Mucosa of gallbladder (tissue), 1 donor: ENCODE measurements at places on chromosomes 13 and 19.
A peak's percentile ranks its signal among the peaks of the same experiment; 100 is the strongest.

- DNase-seq: no peak
These were observed 104.5 kb upstream of the SOX1 start for GRCh38 chr13:111962431-111962891.

GRCh38 chr13:112351825-112352224, 24.3 kb upstream of the SPACA7 start:
- DNase-seq: no peak

GRCh38 chr19:7267792-7268704, 26.2 kb downstream of the INSR start:
- DNase-seq: no peak

GRCh38 chr13:76803831-76804230, 82.4 kb downstream of the KCTD12 start:
- DNase-seq: no peak

DNA sequence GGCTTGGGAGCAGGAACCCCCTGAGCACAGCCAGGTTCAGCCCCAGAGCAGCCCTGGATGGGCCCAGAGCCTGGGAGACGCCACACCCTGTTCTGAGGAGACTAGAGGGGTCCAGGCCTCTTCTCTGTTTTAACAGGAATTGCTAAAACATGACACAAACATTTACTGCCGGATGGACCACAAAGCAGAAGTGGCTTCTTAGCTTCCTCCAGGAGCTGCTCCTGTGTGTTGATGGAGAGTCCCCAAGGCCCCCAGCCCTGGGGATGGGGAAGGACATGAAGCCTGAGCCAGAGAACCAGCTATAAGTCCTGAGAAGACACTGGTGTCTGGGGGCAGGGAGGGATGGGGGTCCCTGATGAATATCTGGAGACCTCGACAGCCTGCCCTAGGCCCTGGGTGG, 14.6 kb downstream of the CEACAM3 start:
- no peak for DNase-seq

DNA sequence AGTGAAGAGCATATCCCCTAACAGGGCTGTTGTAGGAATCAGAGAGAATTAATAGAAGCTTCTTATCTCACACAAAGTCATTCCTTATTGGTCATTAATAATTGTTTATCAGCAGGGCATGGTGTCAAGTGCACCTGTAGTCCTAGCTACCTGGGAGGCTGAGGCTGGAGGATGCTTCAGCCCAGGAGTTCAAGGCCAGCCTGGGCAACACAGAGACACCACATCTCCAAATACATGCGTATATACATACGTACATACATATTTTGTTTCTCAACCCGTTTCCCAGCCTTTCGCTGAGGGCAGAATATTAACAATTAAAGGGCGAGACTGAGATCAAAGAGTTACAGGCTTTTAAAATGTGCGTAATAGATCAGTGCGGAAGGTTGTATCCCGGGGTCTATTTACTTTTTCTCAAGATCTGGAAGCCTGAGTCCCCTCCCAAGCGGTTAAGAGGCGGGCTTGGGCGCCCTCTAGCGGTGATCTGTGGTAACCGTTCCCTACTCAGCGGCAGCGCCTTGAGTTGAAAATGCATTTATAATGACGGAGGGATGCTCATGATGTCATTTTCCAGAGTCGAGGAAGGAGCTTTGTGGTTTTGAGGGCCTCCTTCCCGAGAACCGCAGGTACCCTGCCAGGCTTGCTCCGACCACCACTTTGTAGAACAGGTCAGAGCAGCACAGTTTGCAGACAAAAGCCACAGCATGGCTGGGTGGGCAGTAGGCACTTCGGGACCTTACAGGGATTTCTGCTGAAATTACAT, 169.6 kb upstream of the GPR12 start:
- peak; percentile 50 for DNase-seq

DNA sequence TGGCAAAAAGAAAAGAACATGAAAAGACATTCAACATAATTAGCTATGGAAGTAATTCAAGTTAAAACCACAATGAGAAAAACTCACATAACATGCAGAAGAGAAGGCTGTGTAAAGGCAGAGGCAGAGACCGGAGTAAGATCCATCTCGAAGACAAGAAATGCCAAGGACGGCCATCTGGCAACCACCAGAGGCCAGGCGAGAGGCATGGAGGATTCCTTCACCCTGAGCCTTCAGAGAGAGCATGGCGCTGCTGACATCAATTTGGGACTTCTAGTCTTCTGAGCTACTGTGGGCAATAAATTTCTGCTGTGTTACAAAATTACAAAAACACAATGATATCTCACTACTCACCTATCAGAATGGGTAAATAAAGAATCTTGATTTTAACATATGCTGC, 381.0 kb downstream of the TSHZ3 start:
- DNase-seq: no peak

DNA sequence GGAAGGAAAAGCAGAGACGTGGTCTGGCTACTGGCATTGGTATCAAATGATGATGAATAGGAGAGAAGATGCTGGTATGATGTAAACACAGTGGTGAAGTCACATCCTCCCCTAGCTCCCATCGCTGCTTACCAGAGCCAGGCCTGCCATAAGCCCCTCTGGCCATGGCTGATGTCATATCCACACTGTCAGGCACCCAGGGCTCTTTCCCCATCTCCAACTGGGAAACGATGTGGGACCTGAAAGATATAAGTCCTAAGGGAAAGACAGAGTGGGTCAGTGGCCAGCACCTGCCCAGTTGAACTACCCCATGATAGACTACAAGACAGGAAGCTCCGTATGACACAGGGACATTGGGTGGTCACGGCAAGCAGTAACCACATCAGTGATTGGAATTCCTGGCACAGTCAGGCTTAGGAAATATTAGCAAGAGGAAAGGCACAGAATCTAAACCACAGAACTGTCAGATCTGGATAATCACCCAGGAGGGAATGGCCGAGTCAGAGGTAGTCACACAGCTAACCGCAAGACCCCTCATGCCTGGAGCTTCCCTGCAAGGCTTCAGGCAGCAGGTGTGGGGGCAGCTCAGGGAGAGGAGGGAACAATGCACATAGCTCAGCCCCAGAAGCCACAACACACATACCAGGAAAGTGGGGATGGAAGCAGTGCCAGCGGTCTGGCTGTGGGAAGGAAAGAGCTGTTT, 3.8 kb downstream of the ZNF792 start:
- DNase-seq: no peak

DNA sequence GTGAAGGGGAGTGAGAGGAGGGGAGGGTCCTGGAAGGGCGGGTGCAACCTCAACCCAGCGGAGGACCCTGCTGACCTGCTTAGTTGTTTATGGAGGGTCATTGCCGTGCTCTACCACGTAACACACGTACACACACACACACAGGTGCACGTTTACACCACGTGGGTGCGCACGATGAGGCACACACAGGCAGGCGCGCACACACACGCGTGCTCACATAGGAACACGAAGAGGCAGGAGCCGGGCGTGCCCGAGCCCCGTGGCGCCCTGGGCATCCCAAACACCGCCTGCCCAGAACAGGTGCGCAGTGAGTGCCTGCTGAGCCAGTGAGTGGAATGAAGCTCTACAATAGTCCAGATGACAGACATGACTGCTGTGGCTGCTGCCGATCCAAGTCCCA, 11.2 kb upstream of the MADCAM1 start:
- DNase-seq: no peak

GRCh38 chr13:21138561-21138960, 37.8 kb downstream of the SKA3 start:
- DNase-seq: no peak

DNA sequence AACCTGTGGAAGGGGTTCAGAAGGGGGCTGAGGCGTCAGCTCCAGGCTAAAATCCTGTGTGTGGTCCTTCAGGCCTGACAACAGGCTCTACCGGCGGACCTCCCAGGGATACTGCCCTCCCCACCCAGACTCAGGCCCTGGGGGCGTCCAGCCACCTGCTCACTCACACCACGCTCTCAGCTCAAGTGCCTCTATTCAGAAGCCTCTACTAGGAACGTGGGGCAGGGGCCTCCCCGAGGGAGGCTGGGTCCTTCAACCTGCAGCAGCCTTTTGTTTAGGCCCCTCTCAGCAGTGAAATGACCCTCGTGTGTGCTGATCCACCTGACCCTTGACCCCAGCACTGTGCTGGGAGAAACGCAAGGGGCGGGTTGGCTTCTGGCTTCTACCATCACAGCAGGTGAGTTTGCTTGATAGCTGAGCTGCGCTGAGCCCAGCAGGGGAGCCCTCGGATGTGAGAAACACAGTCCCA, 10.6 kb downstream of the PLPP2 start:
- no peak for DNase-seq
